ENCODE measurements at places on chromosomes 7 and 10.

DNA sequence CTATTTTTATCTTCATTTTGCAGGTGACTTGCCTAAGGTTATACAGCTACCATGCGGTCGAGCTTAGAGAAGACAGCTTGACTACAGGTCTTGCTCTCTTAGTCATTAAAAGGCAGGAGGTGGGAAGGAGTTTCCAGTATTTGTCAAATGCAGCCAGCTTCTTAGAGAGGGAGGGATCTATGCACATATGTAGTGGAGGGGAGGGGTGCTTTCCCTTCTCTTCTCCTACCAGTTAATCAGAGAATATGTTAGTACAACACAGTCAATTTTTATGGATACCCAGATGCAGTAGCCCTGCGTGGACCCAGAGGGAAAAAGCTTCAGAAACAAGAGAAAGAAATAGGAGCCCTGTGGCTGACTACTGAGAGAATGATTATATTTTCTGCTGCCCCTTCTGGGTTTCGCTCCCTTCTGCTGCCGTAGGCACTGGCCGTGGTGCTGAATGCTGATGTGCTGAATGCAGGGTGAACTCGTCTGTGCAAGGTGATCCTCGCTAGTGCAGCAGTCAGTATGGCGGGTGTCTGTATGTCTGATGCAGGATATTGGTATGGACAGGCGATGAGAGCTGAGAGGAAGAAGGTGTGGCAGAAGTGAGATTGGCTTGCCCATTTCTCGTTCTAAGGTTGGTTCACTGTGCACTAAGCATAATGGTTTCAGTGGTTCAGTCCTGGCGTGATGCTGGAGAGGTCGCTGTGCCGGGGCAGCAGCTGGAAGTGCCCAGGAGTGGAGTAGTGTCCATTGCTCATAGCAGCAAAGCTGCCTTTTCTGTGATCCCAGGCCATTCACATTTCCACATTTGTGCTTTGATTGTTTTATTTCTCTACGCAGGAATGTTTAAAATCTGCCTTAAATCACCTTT lies 189.2 kb upstream of the PODXL start:
- no peaks in the 10 kb centered on the region for H3K27me3 ChIP-seq
- H3K4me1 ChIP-seq: no peaks in the 10 kb centered on the region
- no peak for DNase-seq
- no peak overlapping the region for H3K27ac ChIP-seq
- H3K36me3 ChIP-seq: no peaks in the 10 kb centered on the region
- no peak overlapping the region for H3K4me3 ChIP-seq

DNA sequence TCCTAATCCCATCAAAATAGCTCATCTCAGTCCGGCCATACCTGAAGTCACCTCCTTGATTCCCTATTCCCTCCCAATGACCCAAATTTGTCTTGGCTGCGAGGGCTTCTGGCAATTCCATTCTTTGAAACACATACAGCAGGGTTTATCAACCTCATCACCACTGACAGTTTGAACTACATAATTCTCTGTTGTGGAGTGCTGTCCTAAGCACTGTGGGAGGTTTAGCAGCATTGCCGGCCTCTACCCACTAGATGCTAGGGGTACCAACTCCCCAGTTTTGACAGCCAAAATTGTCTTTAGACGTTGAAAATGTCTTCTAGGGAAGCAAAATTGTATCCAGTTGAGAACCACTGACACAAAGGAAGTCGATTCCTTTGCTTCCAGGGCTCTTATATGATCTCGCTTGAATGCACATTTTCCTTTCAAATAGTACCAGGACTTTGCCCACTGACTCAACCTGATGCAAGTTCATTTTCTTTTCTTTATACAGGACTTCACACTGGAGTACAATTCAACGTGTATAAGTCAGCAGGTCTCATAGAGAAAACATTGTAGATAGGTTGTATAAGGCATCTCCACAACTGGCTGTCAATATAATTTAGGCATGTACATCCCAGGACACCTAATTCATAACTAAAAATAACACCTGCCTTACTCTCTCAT lies 133.3 kb downstream of the STRA8 start:
- H3K4me3 ChIP-seq: no peak overlapping the region
- DNase-seq: no peak
- H3K27ac ChIP-seq: no peak overlapping the region
- peaks cover 15% of the 10 kb centered on the region for H3K36me3 ChIP-seq
- no peaks in the 10 kb centered on the region for H3K27me3 ChIP-seq

DNA sequence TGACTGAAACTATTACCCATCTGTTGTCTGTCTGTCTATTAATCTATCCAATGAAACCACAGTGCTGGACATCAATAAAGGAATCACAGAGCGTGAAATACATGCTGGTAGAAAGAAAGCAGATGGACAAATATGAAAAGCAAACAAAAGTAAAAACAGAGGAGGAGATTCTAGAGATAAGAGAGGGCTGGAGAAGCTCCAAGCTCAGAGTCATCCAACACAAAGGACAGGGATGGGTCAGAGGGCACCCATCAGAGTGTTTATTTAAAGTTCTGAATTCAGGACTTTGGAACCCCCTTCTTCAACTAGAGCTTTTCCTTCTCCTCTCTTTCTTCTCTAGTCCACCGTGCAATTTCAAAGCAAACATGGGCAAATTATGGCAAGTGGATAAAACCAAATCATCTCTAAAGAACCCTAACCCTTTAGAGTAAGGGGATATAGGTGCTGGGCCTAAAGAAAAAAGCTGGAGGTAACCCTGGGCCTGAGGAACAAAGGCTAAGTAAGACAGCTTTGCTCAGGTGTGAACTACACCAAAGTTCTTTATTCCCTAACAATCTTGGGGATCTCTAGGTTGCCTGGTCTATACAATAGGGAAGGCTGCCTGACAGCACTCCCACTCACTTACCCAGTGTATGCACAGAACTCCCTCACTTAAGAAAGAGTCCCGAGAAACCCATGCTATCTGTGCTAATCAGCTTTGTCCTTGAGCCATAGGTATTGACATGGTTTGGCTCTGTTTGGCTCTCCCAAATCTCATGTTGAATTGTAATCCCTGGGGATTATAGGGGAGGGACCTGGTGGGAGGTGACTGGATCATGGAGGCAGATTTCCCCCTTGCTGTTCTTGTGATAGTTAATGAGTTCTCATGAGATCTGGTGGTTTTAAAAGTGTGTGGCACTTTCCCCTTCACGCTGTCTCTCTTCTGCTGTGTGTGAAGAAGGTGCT lies 97.0 kb downstream of the BAMBI start:
- H3K4me1 ChIP-seq: peaks cover 16% of the 10 kb centered on the region
- no peaks in the 10 kb centered on the region for H3K27me3 ChIP-seq

DNA sequence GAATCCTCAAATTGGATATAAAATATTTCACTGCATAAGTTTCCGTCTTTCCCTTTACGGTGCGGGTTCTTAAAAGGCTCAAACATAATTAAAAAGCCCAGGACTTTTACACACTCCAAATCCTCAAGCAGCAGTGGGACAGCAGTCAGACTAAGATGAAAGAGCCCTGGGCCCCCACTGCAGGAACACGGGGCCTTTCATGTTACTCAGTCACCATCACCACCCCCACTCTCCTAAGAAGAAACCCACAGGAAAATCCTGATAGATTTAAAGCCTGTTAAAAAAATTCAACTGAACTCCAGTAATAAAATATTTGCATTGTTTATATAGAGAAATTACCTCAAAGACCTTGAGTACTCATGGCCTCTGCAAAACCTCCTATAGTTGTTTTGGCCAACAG lies 74.0 kb upstream of the TRIL start:
- no peak overlapping the region for H3K27ac ChIP-seq
- DNase-seq: no peak
- no peak overlapping the region for H3K4me3 ChIP-seq
- no peaks in the 10 kb centered on the region for H3K36me3 ChIP-seq
- H3K27me3 ChIP-seq: no peaks in the 10 kb centered on the region

GRCh38 chr10:124670849-124671248 lies 73.3 kb downstream of the FAM53B start:
- no peak overlapping the region for H3K4me3 ChIP-seq
- H3K27me3 ChIP-seq: no peaks in the 10 kb centered on the region
- no peak for DNase-seq
- H3K27ac ChIP-seq: no peak overlapping the region

DNA sequence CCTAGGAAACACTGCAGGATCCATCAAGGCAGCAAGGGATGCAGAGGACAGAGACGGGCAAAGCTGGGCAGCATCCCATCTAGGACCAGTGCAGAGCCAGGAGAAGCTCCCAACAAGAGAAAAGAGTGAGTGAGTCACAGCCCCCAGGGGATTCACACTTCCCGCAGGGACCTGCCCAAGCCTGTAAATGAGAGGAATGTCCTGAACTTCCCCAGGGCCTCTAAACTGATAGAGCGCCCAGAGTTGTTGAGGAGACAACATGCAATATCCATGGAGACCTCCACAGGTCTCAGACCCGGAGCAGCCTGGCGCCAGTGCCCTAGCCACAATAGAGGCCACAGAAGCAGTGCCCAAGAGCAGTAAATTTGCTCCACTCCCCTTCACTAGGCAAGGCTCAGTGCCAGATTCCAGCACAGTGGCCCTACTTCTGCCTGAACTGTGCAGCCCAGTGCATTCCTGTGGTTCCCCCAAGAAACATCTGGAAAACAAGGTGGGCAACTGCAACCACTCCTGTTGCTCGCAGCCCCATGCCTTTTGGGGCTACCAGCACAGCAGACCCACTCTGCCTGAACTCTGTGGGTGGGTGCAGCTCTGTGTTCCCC lies 567.5 kb downstream of the POM121L12 start:
- H3K36me3 ChIP-seq: no peaks in the 10 kb centered on the region
- no peak for DNase-seq
- no peaks in the 10 kb centered on the region for H3K27me3 ChIP-seq
- no peak overlapping the region for H3K4me3 ChIP-seq

DNA sequence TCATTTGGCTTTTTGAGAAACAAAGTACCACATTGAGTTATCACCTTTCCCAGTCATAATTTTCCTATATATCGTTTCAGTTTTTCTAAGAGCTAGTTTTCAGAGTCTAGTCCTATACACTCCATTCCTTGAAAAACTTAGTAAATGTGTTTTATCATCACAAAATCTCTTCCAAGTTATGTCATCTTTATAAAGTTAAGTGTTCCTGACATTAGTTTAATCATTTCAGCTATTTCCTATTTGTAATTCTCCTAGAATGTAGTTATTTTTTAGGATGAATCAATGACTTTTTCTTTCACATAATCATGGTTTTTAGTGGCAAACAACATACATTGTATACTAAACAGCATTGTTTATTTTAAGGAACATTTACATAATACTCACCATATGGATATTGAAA lies 191.7 kb upstream of the BET1 start:
- H3K4me1 ChIP-seq: no peaks in the 10 kb centered on the region
- H3K27ac ChIP-seq: no peak overlapping the region
- H3K36me3 ChIP-seq: no peaks in the 10 kb centered on the region
- H3K4me3 ChIP-seq: no peak overlapping the region

DNA sequence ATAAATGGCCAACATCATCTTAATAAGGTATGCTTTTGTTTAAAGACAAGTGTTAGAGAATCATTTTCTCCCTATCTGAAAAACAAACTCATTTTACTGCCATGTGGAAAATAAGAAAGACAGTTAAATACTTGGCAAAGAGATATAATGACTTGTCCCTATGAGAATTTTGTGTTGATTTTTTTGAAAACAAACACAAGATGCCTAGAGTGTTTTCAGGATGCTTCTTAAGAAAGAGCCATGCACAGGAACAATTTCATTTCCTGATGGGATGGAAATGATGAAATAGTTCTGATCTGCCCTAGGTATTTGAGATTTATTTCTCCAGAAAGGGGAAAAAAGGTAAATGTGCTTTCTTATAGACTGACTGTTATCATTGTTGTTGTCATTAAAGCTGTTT lies 237.5 kb upstream of the GNAI1 start:
- no peak for DNase-seq
- no peaks in the 10 kb centered on the region for H3K36me3 ChIP-seq
- no peak overlapping the region for H3K4me3 ChIP-seq

DNA sequence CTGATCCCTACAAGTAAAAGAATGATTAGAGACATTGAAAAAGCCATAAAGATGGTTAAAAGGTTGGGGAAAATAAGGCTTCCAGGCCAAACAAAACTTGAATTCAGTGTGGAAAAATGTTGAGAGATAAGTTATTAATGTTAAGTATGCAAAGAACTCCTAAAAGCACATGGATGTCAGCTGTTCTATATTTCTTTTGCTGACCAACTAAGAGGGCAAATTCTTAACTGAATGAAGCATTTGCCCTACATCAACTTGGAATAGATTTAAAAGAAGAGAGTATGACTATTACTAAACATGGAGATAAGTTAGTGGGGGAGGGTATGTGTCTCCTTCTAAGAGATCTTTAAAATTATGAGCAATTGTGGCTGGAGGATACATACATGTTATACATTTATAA lies 124.8 kb downstream of the KIAA1217 start:
- no peak overlapping the region for H3K4me3 ChIP-seq
- H3K4me1 ChIP-seq: no peaks in the 10 kb centered on the region
- no peaks in the 10 kb centered on the region for H3K36me3 ChIP-seq
- H3K27ac ChIP-seq: no peak overlapping the region

DNA sequence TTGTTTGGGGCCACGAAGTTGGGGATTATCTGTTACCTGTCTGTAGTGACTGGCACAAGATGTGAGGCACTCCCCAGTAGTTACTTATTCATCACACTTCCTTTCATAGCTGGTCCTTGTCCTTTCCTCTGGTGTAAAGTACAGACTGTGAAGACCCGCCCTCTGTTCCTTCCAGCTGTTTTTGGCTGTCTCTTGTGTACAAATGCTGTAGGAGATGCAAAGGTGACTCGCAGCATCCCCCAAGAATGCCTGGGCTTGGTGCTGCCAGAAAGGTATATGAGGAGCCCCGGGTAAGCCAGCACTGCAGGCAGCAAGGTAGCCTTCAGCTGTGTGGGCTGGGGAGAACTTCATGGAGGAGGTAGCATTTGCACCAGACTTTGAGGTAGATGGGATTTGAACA lies 236.6 kb downstream of the EBF3 start:
- 0 out of 2 replicates have a peak, but pooled peaks cover 5% of the 10 kb centered on the region for H3K27me3 ChIP-seq
- no peak overlapping the region for H3K4me3 ChIP-seq
- H3K27ac ChIP-seq: no peak overlapping the region
- no peaks in the 10 kb centered on the region for H3K4me1 ChIP-seq
- no peaks in the 10 kb centered on the region for H3K36me3 ChIP-seq
- DNase-seq: no peak

DNA sequence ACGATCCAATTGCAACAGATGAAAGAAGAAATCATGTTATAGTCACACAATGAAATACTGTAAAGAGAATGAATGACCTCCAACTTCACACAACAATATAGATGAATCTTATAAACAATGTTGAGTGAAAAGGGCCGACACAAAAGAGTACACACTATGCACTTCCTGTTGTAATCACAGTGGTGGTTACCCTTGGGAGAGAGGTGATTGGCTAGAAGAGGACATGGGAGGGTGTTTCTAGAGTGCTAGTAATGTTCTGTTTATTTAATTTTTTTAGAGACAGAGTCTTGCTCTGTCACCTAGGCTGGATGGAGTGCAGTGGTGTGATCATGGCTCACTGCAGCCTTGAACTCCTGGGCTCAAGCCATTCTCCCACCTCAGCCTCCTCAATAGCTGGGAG lies 82.5 kb downstream of the NDUFB2 start:
- no peak overlapping the region for H3K27ac ChIP-seq
- no peak overlapping the region for H3K4me3 ChIP-seq
- no peak for DNase-seq
- no peaks in the 10 kb centered on the region for H3K27me3 ChIP-seq
- no peaks in the 10 kb centered on the region for H3K4me1 ChIP-seq

- DNase-seq: no peak
- no peak overlapping the region for H3K27ac ChIP-seq
- peaks cover 32% of the 10 kb centered on the region for H3K4me1 ChIP-seq
- H3K4me3 ChIP-seq: no peak overlapping the region
- no peaks in the 10 kb centered on the region for H3K36me3 ChIP-seq
These were observed 39.3 kb downstream of the CALML3 start for GRCh38 chr10:5563991-5564536.

Measured in K562 (cell line).